Neural crest cell (in vitro differentiated cells): ENCODE measurements at places on chromosomes 1 and 21. TPM values are rescaled to one million over a fixed set of nuclear protein-coding genes. Genes with fewer than 3 reads are reported as not detected.

GSTM5 gene
- total RNA-seq, result 0.23 TPM in 1 of 2 replicates, not detected in the other

EFNA3 gene
- 5.6 and 6.6 TPM in 2 replicates for total RNA-seq

THEMIS2 gene
- 5.5 and 5.7 TPM in 2 replicates for total RNA-seq

ANKRD34A gene
- total RNA-seq, result 0.49 and 1.2 TPM in 2 replicates

RIPPLY3 gene
- total RNA-seq, result 2.6 and 3.2 TPM in 2 replicates

SGIP1 gene
- 5.3 and 5.9 TPM in 2 replicates for total RNA-seq

LEFTY1 gene
- total RNA-seq, result 0.65 TPM in 1 of 2 replicates, not detected in the other

UBL4B gene
- total RNA-seq, result not detected in 2 replicates

AMY2B gene
- total RNA-seq, result 2.7 and 3.4 TPM in 2 replicates

DDX59 gene
- total RNA-seq, result 18.0 and 19.7 TPM in 2 replicates

HES4 gene
- 35.7 and 38.0 TPM in 2 replicates for total RNA-seq

RNASEL gene
- total RNA-seq, result 3.3 and 3.4 TPM in 2 replicates

LRRC42 gene
- total RNA-seq, result 45.4 and 45.8 TPM in 2 replicates

EDARADD gene
- total RNA-seq, result 3.0 TPM in 2 replicates

RBP7 gene
- not detected in 2 replicates for total RNA-seq

TMEM52 gene
- total RNA-seq, result 3.7 and 4.6 TPM in 2 replicates

CR1 gene
- not detected in 2 replicates for total RNA-seq

ADAMTSL4 gene
- 0.32 and 0.44 TPM in 2 replicates for total RNA-seq

CD164L2 gene
- total RNA-seq, result not detected in 2 replicates

LCE4A gene
- not detected in 2 replicates for total RNA-seq

TMEM53 gene
- 14.1 and 15.7 TPM in 2 replicates for total RNA-seq

DNA sequence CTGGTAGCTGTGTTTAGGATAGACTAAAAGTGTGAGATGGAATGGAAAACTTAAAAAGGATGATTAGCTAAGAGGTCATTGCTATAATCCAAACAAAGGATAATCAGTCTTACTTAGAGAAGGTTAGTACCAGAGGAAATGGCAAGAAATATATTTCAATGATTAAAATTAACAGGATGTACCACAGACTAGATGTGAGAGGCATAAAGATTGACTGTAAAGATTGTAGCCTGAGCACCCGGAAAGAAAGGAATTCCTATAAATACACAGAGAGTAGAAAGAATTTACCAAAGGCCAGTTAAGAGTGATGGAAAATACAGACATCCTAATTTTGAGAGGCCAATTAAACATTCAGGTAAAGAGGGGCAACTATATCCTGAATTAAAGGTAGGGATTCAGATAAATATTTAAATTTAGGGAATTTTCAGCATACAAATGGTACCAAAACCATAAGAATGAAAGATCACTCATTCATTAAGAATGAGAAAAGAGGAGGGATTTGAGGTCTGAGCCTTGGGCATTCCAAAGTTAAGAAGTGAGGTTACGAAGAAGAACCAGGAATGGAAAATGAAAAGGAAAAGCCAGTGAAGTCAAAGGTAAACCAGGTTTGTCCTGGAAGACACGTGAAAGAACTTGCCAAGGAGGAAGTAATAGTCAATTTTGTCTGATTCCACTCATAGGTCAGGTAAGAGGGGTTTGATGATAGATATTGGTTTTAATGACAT is 46.4 kb upstream of the RGS1 start:
- DNase-seq, result no peak

DNA sequence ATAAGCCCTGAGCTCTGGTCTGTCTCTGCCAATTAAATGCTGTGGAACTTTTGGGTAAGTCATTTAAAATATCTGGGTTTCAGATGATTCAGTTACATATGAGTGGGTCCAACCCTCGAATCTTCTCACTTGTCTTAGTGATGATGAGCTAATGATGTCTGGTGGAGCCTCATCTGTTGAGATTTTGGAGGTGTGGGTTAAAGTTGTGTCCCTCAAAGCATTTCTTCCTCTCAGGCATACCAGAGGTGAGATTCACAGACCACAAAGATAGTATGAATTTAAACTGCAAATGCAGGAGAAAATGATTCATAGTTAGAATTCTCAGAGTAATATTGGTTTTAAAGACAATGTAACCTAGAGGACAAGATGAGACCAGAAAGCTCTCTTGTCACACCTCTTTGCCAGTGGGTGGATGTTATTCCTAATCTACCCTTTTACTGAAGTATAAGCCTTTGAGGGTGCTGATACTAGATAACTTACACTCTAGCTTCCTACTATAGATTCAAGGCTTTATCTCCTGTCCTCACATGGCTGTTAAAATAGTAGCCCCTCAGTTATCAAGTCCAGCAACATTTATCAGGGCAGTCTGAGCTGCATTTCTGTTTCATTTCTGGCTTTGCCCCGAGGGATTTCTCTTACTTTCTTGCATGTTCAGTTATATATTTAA is 90.7 kb downstream of the MT1HL1 start:
- no peak for DNase-seq

- no peak for DNase-seq
Measured at GRCh38 chr1:7558481-7558880, 212.6 kb upstream of the VAMP3 start.

DNA sequence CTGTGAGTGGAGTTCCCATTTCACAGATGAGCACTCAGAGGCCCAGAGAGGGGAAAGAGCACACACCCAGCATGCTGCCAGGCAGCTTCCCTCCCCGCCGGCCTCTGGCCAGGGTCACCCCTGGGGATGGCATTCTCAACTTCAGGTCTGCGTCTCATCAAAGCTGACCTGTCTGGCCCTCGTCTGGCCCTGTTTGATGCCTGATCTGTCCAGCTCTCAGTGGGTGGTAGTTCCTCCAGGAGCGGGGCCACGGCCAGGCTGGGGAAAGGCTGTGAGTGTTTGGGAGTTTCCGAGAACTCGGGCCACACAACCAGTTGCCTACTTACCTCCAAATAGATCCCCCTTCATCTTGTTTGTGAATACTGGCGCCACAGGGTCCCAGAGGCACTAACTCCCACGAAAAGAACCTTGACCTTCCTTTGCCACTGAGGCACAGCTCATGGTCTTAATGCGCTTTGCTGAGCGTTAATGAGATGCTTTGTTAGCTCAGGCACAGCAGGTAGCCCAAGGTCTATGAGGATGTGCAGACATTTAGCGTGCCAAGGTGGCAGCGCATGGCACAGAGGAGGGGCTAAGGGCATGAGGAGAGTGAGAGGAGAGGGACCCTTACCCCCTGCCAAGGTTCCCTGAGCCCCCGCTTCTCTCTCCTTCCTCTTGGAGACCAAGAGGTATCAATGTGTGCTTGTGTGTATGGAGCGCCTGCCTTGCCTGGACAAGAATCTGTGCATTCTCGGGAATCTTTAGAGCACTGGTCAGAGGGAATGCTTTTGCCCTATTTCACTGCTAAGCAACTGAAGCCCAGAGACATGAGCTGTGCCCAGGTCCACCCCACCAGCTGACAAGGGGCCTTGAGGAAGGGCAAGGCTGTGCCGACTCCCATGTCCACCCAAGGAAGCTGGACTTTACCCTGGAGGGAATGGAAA is 61.2 kb downstream of the DISP3 start:
- DNase-seq, result no peak

DNA sequence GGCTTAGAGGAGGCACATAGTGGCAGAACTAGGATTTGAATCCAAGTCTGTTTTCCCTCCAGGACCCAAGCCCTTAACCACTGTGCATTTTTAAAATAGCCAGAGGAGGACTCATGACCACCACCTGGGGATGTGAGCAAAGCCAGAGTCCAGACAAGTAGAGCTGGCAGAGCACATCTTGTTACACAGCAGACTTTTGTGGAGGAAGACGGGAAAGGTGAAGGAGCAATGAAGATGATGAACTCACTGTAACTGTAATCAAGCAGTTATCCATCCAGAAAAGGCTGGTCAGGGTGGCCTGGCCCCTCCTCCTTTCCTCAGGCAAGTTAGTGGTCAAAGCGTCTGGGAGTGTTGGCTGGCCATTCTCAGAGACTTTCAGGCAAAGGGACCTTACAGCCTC is 50.9 kb downstream of the SLC44A3 start:
- DNase-seq, result no peak

DNA sequence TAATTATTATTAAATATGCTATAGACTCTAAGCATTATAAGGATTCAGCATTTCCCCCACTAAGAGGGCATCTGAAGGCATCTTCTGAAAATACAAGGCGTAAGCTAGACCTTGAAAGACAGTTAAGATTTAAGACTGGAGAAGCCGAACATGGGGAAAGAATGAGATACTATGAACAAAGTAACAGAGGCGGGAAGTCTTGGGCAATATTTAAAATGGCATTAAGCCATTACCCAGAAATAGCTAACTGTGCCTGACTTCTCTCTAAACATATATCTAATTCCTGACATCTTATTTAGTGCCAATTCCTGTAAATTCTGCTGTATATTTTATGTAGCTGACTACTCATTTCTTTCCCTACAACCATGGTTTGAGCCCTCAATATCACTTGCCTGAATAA is 20.9 kb downstream of the DPH5 start:
- DNase-seq, result no peak

DNA sequence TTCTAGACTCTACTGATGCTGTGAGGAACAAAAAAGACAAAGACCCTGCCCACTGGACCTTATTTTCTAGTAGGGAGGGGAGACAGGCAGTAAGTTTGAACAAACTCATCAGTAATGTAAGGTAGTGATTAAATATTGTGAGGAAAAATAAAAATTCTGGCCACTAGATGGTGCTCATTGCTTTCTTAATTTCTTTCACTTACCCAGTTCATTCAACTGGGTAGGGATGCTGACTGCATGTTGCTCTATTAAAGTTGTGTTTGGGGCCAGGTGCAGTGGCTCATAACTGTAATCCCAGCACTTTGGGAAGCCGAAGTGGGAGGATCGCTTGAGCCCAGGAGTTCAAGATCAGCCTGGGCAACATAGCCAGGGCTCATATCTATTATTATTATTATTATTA is 6.3 kb upstream of the KYAT3 start:
- DNase-seq, result peak; percentile 16

GRCh38 chr1:10672343-10673050 is 123.9 kb downstream of the CASZ1 start:
- no peak for DNase-seq

- DNase-seq, result no peak
Measured at GRCh38 chr1:153395136-153395685, 4.3 kb upstream of the S100A8 start.

DNA sequence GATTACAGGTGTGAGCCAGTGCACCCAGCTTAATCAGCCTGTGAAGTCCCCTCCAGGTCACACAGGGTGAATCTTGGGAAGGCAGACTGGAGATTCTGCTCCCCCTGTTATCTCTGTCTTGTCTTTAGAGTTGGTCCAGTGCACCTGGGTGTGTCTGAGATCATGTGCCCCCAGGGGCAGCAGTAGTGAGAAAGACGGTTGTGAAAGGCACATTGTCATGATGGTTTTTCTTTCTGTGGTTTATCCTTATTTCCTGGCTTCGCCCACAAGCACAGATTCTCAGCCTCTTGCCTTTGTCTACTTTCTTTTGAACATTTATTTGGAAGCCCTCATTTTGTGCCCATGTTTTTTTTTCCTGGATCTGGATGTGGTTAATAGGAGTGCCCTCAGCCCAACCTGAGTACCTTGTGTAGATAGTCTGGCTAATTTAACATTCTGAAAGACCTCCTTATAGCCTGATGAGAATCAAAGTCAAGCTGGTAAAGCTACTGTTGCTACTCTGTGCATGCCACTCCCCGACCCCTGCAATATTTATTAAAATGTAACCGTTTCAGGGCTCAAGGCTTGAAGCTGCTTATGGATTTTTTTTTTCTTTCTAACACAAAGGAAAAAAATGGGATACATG is 23.7 kb downstream of the UCK2 start:
- DNase-seq, result no peak

DNA sequence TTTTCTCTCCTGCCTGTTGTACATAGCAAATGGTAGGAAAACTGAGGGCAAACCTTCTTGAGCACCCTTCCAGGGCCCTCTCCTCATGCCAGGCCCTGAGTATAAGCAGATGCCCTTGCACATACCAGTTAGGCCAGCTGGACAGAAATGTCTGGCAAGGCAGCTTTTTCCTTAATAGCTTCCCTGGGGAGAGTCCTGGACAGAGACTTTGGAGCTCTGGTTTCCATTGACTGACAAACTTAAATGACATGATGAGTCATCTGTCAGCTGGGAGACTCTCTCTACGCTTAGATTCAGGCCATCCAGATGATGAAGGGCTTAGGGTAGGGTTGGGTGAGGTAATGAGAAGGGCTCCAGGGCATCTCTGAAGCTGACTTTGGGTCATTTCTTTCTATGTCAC is 317.5 kb downstream of the ASTN1 start:
- no peak for DNase-seq

GRCh38 chr1:245948786-245949185 is 558.3 kb downstream of the SMYD3 start:
- no peak for DNase-seq

GRCh38 chr1:202801175-202801574 is 7.0 kb downstream of the KDM5B start:
- DNase-seq, result no peak

GRCh38 chr1:43069461-43070050 is 102.5 kb downstream of the EBNA1BP2 start:
- DNase-seq, result no peak

- DNase-seq, result no peak
Measured at GRCh38 chr1:29851691-29852090, 615.4 kb downstream of the PTPRU start.

GRCh38 chr1:25566730-25567341 is 23.4 kb downstream of the LDLRAP1 start:
- peak; percentile 48 for DNase-seq

DNA sequence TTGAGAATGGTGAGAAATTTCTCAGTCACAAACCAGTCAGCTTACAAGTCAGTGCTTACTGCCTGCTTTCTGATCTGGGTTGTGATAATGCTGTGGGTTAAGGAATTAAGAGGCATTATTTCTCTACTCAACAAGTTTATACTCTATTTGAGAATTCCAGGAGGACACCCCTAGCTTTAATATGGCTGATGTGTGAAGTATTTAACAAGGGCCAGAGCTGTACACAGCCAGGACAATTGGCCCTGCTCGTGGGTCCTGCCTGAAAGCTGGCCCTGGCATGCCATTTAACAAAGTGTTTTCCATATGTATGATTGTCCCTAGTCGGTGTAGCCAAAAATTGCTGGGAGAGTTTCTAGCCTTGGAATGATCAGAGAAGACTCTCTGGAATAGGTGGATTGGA is 43.2 kb downstream of the HHAT start:
- DNase-seq, result no peak

- DNase-seq, result no peak
Measured at GRCh38 chr1:223133306-223133823, 9.7 kb downstream of the TLR5 start.

DNA sequence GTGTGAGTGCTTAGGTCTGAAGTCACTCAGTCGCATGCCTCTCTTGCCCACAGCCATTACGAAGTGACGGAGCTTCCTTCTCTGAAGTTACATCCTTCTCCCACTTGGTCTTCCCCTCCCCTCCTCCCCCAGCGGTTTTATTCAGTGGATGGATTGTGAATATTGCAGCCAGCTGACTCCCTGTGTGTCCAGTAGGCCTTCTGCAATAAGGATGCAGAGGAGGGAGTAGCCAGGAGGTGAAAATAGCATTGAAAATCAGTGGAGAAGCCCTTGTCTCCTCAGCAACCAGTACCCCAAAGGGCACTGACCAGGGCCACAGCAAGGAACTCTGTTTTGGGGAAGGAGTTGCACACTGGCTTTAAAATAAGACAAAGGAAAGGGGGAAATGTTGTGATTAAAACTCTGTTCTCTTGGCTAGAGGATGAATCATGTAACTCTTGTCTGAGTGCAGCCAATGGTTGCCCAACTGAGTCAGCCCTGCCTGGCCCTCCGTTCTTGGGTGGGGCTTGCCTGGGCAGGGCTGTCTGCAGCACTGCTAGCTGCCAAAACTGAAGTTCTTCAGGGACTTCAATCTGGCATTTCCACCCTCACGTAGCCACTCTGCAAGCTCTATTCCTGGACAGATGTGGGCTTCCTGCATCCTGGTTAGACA is 4.3 kb downstream of the S100A10 start:
- DNase-seq, result no peak
